Stimulated activated CD8-positive, alpha-beta memory T cell treated with anti-CD3 and anti-CD28 coated beads, Interleukin-4, amount 100 ng/mL, for 48 hours (primary cell): ENCODE measurements at places on chromosomes 7 and 10.

- peak; percentile 98 for DNase-seq
Measured at GRCh38 chr7:149284850-149285585, 23.0 kb downstream of the ZNF783 start.

- no peak for DNase-seq
Measured at GRCh38 chr7:117715784-117716445, 157.3 kb downstream of the CTTNBP2 start.

GRCh38 chr10:106559442-106559841 lies 605.1 kb downstream of the SORCS1 start:
- DNase-seq: no peak

DNA sequence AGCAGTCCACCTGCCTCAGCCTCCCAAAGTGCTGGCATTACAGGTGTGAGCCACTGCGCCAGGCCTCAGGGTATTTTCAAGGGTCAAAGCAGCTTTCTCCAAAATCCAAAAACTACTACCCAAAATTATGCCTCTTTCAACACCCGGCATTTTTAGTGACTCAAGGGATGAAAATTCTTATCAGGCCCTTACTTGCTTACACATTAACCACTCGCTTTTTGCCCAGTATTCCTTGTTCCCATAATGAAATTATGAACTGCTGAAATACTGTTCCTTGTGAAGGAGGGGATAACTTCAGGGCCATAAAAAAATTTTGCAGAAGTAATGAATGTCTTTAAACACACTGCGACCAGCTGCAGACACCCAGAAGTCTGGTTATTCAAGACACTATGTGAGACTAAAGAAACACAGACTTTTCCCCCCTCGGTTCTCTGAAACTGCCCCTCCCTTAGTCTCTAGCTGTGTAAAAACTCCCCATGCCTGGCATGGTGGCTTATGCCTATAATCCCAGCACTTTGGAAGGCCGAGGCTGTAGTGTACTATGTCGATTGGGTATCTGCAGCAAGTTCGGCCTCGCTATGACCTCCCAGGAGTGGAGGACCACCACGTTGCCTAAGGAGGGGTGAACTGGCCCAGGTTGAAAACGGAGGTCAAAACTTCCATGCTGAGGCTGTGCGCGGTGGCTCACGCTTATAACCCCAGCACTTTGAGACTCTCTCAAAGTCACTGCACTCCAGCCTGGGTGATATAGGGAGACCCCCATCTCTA lies 12.0 kb downstream of the FXYD4 start:
- peak; percentile 41 for DNase-seq

DNA sequence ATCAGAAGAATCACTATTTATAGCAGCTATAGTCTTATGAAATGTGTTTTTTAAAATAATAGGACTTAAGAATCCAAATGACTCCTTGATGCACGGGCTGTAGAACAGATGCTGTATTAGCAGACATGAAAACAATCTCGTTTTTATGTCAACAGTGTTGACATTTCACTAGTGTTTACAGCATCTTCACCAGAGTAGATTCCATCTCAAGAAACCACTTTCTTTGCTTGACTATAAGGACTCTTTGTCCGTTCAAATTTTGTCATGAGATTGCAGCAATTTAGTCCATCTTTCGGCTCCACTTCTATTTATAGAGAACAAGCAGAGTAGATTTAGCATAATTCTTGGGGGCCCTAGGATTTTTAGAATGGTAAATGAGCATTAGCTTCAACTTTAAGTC lies 295.1 kb downstream of the EXOC4 start:
- no peak for DNase-seq

- no peak for DNase-seq
Measured at GRCh38 chr7:128266883-128267594, 26.0 kb downstream of the LEP start.

GRCh38 chr7:151416941-151417315 lies 7.1 kb upstream of the WDR86 start:
- no peak for DNase-seq

DNA sequence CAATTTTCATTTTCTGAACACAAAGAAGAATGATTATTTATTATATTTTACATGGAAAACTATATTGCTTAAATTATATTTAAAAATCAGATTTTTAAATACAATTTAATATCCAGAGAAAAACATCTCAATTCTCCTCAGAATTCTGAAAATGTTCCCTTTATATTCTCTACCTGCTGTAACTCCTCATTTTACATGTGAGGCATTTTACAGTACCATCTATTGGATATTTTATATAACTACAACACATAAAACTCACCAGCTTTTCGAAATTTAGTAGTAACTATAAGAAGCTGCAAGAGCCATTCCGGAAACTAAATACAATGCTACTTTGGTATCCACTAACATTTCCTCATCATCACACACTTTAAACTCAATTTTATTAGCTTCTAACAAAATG lies 264.6 kb downstream of the DGKB start:
- DNase-seq: no peak

DNA sequence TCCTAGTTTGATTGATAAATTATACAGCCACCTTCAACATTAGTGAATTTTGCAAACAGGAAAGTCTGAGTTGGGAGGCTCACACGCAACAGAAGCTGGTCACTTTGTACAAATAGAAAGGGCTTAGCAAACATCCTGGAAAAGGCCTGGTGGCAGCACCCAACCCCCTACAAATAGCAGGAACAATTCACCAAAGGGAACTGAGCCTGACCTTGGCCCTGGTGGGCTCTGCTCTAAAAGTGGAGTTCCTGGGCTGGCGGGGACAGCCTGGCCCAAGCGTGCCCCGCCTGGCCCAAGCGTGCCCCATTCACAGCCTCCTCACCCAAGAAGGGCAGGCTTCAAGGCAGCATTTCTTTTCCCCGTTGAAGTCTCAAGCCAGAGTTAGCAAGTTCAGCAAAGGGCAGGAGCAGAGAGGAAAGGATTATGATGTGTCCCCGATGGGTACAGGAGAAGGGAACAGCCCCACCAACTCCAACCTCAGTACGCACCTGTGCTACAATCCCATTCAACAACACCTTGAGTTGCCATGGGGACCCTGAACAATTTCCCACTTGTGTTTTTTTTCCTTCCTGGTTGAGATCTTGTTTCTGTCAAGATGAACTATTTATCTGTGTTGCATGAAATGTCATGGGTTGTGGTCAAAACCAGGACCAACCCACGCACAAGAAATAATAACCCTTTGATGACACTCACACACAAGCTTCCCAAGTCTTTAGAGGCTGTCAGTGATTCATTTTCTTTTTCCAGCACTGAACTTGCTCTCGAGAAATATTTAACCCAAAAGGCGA lies 43.4 kb downstream of the RGS10 start:
- peak; percentile 46 for DNase-seq

- DNase-seq: no peak
Measured at GRCh38 chr7:139603896-139604295, 80.4 kb downstream of the CLEC2L start.

DNA sequence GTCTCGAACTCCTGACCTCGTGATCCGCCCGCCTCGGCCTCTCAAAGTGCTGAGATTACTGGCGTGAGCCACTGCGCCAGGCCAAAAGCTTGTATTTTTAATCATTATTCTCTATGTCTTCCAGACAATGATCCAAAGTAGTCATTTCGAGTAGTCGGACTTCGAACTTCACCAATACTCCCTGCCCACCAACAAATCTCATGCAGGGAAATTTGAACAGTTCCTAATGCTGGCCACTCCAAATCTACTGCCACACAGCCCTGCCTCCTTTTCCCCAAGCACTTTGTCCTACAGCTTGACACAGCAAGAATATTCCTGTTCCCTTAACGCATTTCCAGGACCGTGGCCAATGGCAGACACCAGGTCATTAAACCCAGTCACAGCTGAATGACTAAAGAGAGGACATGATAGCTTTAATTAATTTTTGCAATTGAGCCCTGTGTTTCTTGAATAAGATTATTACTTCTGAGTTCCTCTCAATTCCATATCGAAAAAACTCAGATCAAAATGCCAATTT lies 142.3 kb upstream of the NRP1 start:
- no peak for DNase-seq

- DNase-seq: no peak
Measured at GRCh38 chr7:130989101-130989795, 255.2 kb upstream of the KLF14 start.

- DNase-seq: no peak
Measured at GRCh38 chr7:80703272-80703671, 64.8 kb downstream of the CD36 start.

DNA sequence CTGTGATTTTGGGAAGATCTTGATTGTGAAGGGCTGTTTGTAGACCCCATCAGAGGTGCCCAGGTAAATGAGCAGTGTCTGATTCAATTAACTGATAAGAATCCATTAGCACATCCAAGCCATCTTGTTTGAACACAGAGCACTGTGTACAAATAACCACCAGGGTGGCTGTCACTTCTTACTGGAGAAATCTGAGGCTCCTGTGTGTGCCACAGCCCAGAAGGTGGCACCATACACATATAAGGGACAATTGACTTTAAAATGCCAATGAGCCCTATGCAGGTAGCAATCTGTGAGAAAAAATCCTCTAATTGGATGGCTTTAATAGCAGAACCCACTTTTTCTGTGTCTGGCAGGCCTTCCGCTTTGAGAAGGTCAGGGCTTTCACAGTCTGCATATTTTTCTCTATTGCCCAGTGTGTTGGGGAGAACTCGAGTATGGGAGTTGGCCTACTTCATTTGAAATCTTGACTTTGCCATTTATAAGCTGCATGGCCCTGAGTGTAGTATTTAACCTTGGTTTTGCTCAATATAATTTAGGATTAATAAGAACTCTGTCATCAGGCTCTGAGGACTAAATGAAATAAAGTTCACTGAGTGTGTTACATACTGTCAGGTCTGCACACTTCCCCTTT lies 517.4 kb downstream of the CCSER2 start:
- no peak for DNase-seq

DNA sequence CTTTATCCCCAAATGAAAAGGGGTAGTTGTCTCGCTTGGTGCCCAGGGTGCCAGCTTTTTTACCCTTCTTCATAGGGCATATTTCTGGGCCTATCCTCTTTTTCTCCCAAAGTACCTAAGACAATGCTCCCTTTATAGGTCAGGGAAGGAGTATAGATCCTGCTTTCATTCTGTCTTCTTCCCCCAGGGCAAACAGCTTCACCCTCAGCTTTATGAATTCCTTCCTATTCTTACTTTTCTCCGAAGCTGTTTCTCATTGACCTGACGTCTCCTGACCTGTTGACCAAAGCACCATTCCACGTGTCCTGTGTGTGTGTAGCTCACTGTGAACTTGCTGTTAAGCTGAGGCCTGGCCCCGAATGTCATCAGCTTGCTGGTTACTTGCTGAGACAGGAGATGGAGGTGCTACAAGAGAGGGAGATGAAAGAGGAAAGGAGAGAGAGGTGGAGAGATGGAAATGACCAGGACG lies 48.9 kb downstream of the PYROXD2 start:
- DNase-seq: no peak

DNA sequence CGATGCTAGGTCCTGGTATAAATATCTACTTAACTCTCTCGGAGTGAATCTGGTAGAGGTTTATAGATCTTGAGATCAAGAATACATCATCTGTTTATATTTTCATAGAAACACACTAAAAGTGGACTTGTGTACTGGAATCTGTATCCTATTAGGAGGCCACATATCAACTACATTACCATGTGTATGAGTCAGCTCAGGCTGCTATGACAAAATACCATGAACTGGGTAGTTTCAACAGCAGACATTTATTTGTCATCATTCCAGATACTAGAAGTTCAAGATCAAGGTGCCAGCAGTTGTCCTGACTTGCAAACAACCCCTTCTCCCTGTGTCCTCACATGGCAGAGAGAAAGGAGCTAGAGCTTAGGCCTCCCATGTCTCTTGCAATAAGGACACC lies 113.9 kb upstream of the PFKP start:
- DNase-seq: no peak

GRCh38 chr10:27822301-27822700 lies 76.7 kb upstream of the MKX start:
- DNase-seq: no peak

DNA sequence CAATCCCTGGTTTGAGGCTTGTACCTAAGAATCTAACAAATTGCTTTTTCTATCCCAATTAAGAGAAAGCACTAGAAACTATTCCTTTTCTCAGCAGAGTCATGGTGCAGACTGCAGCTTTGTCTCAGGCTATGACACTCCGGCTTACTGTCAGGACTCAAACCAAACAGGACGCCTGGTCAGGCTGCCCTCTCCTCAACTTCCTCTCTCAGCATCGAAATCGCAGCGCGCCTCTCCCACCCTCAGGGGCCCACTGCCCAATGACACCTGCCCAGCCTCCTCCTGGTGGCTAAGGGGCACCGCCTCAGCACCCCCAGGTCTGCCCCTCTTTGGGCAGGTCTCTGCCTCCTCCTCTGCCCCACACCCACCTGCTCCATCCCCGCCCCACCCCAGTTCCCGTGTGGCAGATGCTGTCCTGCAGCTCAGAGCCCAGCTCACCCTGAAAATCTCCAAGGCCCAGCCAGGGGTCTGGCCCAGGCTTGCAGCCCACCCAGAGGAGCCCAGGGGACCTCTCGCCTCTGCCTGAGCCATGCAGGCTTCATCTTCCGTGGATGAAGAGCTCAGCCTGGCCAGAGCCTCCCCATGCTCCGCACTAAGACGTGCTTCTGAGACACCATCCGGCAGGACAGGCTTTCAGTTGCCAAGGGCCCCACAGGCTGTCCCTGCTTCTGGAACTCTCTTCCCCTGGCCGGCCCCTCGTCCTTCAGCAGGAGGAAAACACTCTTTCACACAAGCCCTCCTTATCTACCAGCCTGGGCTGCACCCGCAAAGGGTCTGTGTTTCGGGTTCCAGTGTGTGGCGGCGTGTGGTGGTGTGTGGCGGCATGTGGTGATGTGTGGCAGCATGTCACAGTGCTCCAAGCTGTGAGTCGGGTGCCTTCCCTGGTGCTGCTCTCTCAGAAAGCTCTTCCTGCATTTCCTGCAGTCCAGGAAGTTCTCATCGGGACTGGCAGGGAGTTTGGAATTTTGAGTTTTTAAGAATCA lies 16.4 kb upstream of the PTPRN2 start:
- DNase-seq: no peak

GRCh38 chr10:86648704-86649427 lies 5.5 kb upstream of the OPN4 start:
- DNase-seq: peak; percentile 9

DNA sequence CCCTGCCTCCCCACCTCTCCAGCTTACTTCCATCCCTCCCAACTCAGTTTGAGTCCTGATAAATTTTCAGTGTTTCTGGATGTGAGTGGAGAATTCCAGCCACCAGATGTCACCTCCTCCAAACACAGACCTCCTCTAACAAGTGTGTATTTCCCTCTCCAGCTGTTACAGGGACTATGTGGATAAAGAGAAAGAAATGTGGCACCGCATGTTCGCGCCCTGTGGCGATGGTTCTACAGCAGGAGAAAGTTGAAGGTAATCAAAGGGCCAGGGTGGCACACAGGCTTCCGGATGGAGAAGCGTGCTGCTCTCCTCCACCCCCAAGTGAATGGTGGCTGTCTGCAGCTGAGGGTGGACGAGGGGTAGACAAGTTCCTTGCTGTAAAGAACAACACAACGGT lies 14.7 kb downstream of the FKBP6 start:
- no peak for DNase-seq

- no peak for DNase-seq
Measured at GRCh38 chr10:34520510-34520909, 294.6 kb downstream of the PARD3 start.
